ENCODE measurements at places on chromosomes 5 and 9.

DNA sequence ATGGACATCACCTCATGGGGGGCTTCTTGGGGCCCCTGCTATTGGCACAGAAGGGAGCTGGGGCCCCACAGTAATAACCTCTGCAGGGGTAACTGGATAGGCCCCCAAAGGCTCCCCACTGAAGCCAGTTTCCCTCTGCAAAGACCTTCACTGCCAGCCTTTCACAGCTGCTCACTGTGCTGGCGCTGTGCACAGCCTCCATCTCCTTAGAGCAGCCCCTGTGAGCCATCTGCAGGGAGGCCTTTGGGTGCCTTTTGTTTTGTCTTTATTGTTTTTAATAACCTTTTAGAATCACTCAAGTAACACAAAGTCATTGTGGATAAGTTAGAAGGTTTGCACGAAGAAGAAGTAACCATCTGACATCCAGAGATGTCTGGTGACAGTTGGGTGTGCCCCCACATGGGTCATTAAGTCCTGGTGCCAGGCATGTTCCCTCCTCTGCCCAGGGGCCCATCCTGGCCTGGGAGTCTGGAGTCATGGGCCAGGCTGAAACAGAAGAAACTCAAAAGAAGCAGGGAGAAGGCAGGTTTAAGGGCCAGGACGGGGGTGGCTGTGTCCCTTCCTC lies 42.7 kb downstream of the NCS1 start:
- no peak for DNase-seq

- no peak for DNase-seq
Measured at GRCh38 chr5:149935431-149935901, 9.1 kb downstream of the PDE6A start.

GRCh38 chr5:142509026-142509425 lies 176.9 kb downstream of the FGF1 start:
- no peak for DNase-seq

DNA sequence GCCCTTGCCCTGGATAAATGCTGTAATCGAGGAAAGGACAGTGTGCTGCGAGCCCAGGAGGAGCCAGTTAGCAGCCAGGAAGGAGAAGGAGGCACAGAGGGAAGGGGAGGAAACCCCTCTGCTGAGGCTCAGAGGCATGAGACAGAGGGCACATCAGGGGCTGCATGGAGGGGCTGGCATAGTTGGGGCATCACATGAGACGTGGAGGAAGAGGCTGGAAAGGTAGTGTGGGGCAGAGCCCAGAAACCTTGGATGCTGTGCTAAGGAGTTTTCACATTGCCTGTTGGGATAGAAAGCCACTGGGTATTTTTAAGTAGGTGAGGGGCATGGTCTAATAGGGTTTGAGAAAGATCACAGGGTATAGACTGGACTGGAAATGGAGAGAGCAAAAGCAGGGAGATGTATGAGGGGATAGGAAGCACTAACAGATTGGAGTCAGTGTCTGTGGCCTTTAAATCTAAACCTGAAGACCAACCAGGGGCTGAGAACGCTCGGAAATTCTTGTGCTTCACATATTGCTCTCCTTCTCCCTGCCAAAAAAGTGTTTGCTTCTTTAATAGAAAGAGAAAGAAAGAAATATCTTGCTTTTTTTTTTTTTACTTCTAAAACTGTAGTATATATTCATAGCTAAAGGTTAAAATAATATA lies 33.0 kb upstream of the ANGPTL2 start:
- DNase-seq, result no peak

DNA sequence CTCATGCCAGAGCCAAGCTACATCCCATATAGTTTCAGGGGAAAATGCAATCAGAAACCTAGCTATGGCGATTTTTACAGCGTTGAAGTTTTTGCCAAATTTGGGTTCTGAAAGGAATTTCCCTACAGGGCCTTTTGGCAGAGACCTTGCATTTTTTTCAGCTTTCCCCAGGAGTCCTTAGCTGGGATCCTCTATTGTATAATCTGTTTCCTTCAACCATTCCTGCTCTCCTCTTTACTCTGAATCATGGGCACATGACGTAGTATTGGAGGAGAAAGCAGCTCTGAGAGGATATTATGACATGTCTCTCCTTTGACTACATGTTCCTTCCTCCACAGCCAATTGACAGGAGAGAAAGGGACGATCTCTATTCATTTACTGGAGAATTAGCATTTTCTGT lies 118.5 kb upstream of the ERCC6L2 start:
- no peak for DNase-seq

DNA sequence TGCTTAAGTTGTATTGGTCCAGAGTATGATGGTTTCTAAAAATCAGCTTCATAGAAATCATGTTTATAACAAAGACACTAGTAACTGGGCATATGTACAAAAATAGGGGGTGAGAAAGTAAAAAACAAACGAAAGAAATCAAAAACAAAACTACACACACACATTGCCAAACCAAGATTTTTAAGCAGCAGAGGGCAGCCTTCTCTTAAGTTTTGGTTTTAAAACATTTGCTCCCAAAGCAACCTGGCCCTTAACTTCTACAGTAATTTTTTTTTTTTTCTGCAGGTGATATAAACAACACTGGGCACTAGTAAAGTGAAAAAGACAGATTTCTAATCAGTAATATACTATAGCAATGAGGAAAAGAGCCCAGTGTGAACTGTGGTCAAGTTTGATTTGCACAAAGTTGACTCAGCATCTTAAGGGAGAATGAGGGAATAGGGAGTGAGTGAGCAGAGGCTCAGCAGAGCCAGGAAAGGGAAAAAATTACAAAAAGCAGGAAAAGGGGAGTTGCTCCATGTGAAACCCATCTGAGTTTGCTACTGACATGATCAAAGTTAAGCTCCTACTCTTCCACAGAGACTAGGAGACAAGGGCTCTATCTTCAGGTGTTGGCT lies 13.4 kb upstream of the GAPT start:
- no peak for DNase-seq

GRCh38 chr9:112041536-112042243 lies 133.4 kb downstream of the SUSD1 start:
- no peak for DNase-seq

GRCh38 chr5:127612441-127613141 lies 36.3 kb upstream of the CTXN3 start:
- no peak for DNase-seq

DNA sequence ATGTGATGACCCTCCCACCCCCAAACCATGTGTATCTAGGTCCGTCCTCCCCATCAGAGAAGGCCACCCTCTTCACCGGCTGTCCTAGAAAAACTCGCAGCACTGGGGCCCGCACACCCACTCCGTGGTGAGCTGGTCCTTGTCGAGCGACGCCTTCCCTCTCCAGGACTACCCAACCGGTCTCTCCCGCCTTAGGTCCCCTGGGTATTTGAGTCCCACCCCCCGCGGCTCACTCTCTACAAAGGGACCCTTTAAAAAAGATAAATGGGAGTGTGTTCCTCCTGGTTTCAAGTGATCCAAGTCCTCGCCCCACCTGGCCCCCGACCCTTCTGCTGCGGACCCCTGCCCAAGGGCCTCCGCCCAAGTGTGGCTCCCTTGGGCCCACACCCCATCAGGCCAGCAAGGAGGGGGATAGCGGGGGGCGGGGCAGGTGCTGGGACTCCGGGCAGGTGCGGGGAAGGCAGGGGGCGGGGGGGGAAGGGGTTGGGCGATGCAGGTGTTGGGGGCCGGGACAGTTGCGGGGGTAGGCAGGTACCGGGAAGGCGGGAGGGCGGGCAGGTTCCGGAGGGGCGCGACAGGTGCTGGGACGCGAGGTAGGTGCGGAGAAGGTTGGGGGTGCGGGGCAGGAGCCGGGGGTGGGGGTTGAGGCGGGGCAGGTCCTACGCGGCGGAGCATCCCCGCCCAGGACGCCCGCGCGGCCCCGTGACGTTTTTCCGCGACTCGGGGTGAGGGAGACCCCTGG lies 970 bp upstream of the ARRDC1 start:
- no peak for DNase-seq

GRCh38 chr9:114666851-114667250 lies 9.2 kb upstream of the TEX53 start:
- no peak for DNase-seq

- no peak for DNase-seq
Measured at GRCh38 chr5:33470544-33470943, 29.8 kb downstream of the TARS1 start.

GRCh38 chr5:90214991-90215390 lies 194.6 kb downstream of the CETN3 start:
- DNase-seq, result no peak

DNA sequence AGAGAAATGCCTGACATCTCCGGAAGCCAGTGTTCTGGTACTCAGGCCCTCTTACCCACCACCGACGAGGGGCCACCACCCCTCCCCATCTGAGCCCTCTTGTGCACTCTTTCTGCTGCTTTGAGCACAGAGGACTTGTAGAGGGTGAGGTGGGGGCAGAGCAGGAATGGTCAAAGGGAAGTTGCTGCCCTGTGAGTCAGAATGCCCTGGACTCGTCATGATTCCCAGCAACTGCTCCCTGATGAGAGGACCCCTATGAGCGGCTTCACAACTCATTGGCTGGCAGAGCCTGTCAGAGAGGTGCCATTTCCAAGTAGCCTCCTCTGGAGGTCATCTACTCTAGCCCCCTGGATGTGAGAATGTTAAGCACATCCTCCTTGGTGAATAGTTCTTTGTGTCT lies 845 bp downstream of the ECSCR start:
- no peak for DNase-seq

DNA sequence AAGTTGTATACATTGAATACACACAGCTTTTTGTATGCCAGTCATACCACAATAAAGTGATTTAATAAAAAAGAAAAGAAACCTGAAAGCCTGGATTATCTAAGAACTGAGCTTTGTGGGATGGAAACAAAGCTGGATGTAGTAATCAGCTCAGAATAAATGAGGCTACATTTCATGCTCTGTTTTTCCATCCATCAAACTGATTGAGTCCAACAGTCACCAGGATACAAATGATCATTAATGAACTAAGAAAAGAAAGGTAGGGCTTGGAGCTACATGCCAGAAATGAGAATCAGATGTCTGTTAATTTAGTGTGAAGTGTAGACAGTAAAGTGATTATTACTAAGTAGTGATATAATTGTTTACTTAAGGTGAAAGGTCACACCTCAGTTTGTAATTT lies 109.8 kb upstream of the TARS1 start:
- DNase-seq, result no peak

DNA sequence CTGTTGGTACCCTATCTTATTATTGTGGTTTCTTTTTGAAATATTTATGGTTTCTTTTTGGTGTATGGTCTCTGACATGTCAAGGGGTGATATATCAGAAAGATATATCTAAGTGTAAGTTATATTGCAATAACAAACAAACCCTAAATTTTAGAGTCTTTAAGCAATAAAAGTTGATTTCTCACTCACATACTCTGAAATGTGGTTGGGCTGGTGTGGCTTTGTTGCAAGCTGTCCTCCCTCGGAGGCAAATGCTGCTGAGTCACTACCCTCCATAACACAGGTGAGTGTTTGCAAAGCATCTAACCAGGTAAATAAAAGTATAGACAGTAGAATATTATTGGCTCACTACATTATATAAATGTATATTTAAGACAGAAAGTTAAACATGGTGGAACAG lies 253.2 kb downstream of the CDH18 start:
- no peak for DNase-seq

- DNase-seq, result no peak
Measured at GRCh38 chr5:150279330-150280020, 10.1 kb downstream of the CAMK2A start.

- DNase-seq, result no peak
Measured at GRCh38 chr5:125281667-125282066, 535.2 kb upstream of the ZNF608 start.

DNA sequence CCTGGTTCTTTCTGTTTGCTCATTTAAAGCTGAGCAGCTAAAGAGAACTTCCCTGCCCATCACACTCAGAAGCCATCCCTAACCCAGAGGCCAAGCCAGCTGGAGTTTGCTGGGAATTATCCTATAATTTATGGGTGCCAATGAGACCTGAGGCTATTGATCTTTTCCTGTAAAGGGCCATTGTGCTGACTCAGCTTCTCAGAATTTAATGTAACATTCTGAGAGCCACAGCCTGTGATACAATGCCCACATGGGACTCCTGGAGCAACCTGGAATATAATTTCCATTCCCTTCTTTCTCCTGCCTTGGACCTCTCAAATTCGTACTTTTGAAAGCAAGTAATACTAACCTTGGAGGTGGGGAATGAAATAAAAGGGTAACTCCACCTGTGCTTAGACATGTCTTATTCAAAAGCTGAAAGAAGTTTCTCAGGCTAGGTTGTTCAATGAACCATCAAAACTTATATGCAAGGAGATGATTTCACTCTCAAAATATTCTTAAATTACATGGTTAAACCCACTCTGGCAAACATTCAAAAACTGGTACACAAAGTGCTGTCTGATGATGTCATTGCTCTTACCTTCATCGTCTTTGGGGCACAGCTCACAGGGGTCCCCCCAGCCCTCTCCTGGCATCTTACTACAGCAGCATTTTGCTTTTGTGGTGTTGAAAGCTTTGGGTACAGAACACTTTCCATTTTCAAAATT lies 206.7 kb downstream of the SLC12A2 start:
- DNase-seq, result no peak

- DNase-seq, result no peak
Measured at GRCh38 chr9:129399634-129399990, 221.3 kb downstream of the C9orf50 start.

- no peak for DNase-seq
Measured at GRCh38 chr5:115626445-115626823, 598 bp upstream of the TMED7 start.

DNA sequence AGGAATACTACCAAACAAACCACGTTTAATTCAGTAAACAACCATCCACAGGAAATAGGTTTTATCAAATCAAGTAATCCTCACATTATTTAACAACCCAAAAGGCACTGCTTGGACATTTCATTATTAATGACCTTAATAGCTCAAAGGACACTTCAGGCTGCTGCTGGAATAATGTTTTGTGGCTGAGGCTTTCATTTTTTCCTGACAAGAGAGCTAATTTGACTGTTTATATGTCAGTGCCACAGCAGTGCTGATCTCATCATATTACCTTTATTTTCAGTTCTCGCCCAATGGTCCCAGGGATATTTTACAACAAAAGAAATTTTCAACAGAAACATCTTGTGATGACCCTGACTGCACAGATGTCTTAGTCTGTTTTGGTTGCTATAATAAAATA lies 589.8 kb upstream of the GRAMD2B start:
- DNase-seq, result no peak

DNA sequence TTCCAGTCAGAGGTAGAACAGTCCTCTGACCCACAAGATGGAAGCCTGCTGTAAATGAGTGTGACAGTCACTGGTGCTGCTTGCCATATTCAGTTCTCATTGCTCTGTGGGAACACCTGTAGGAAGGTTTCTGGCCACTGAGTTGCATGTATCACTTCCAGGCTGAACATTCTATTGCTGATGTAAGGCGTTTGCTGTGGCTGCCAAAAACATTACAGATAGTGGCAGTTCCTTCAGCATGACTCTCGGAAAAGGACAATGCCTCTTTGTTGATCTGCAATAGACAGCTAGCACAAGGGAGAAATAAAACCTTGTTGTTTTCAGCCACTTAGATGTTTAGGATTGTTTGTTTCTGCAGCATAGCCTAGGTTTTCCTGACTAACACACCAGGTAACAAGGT lies 217.2 kb downstream of the AGTPBP1 start:
- DNase-seq, result no peak
